ENCODE measurements at places on chromosomes 3 and 15. TPM values are rescaled to one million over a fixed set of nuclear protein-coding genes. Genes with fewer than 3 reads are reported as not detected.

Gene PRICKLE2
- 2.8 TPM for total RNA-seq

Gene SLC22A14
- total RNA-seq: 0.07 TPM

Gene WDR6
- total RNA-seq: 56.1 TPM

Gene ATP13A4
- not detected for total RNA-seq

Gene PLA2G4E
- total RNA-seq: not detected

Gene MEIS2
- 8.6 TPM for total RNA-seq

Gene FHIT
- 0.72 TPM for total RNA-seq

Gene SH3GL3
- total RNA-seq: 0.85 TPM

Gene RASGRF1
- 0.39 TPM for total RNA-seq

Gene NPAP1
- not detected for total RNA-seq

Gene CYP11A1
- total RNA-seq: not detected

Gene AADAC
- 15.8 TPM for total RNA-seq

Gene SLC12A1
- not detected for total RNA-seq

Gene KBTBD13
- total RNA-seq: not detected

Gene CAMK2N2
- total RNA-seq: 1.6 TPM
